ENCODE measurements at places on chromosomes 7 and 10.

DNA sequence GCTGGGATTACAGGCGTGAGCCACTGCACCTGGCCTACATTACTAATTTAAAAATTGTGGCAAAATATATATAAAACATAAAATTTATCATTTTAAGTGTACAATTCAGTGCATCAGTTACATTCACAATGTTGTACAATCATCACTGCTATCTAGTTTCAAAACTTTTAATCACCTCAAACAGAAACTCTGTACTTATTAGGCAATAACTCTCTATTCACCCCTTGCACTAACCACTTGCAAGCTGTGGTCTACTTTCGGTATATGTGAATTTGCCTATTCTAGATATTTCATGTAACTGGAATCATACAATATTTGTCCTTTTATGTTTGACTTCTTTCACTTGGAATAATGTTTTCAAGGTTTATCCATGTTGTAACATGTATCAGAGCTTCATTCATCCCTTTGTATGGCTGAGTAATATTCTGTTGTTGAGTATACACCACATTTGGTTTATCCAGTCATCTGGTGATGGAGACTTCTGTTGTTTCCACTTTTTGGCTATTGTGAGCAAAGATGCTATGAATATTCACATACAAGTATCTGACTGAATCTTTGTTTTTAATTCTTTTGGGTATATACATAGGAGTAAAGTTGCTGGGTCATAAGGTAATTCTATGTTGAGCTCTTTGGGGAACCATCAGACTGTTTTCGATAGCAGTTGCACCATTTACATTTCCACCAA is 14.3 kb upstream of the ELOVL3 start:
- no peak for DNase-seq

DNA sequence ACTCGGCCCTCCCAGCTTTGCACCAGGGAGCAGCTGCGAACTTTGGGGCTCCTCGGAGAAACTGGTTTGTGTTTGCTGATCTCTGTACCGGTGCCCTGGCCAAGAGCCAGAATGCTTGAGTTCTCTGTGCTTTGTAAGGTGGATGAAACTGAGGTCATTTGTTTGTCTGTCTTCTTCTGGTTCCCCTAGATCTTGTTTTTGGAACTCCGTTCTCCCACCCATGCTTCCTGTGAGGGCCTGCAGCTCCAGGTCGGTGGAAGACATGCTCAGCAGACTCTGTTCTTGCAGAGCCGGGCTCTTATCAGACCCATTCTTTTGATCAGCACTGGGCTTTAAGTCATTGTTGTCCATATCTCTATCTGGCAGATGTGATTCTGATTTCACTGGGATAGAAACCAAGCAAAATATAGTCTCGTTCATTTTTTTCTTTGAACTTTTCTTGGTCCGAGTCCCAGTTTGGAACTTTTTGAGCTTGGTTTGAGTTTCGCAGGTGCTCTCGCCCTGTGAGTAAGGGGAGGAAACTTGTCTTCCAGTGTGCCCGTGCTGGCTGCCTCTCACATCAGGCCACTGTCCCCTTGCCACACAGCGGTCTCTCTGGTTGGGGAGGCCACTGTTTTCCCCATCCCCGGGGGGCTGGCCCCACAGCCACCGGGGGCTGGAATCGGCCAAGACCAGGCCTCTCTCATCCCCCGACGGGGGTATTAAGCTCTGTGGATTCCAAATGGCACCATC is 31.2 kb downstream of the JCAD start:
- no peak for DNase-seq

DNA sequence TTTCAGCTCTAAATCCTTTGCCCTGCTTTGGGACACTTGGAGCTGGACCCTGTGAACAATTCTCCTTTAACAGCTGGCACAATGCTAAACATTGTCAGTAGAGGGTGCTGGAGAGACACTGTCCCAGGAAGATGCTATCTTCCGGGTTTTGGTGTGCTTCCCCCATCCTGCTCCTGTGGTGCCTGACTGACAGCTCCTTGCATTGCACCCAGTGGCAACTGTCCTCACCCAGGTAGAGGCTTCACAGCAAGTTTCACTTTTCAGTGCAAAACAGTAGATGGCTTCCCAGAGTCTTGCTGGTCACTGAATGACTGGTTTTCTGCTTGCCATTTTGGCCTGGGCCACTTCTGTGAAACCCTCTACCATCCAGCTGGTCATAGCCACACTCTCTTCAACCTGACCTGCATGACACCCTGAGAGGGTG is 77.3 kb downstream of the CDC14C start:
- no peak for DNase-seq

DNA sequence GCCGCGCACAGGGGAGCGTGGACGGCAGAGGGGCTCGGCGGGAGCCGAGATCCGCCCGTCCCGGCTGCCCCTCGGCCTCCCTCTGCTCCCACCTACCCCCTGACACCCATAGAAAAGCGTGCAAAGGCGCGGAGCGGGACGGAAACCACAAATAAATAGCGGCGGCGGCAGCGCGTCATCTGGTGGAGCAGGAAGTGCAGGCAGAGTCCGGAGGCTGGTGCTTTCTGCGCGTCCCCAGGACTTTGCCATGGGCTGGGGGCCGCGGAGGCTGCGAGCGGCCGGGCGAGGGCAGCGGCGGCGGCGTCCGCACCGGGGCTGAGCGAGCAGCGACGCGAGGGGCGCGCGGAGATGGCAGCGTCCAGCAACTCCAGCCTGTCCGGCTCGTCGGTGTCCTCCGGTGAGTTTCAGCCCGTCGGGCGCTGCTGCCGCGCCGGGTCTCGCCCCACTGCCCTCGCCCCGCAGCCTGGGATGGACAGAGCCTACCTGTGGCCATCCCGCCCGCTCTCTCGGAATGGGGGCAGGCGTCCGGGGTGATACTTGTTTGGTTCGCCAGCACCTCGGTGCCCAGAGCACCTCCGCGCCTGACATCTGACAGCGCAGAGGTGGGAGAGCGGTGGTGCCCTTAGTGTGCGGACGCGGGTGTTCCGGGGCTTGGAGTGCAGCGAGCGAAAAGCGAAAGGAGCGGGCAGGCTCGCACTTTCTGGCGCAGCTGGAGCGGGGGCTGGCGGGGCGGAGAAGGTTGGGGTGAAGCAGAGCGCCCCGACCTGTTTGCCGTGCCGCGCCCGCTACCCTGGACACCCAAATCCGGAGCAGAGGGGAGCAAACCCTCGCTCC is at the start of gene CHN2:
Gene CHN2, plus strand, starts transcription at position 182 of the 834 bp plus-strand sequence.
- no peak for DNase-seq

DNA sequence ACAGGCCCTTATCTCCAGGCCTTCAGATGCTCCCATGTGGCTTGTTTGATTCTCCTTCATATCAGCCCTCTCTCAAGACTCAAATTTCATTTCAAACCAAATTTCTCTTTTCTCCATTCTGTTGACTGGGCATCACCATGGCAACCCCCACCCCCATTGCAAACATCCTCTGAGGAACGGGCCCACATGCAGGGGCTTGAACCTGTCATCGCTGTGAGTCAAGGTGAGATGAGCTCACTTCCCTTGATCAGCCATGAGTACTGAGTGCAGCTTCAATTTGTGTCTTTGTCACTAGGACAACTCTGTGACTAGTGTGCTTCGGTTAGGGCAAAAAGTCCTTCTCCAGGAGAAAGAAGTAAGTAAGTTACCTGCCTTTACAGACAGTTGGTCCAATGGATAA is 41.9 kb downstream of the CALML3 start:
- DNase-seq: no peak

DNA sequence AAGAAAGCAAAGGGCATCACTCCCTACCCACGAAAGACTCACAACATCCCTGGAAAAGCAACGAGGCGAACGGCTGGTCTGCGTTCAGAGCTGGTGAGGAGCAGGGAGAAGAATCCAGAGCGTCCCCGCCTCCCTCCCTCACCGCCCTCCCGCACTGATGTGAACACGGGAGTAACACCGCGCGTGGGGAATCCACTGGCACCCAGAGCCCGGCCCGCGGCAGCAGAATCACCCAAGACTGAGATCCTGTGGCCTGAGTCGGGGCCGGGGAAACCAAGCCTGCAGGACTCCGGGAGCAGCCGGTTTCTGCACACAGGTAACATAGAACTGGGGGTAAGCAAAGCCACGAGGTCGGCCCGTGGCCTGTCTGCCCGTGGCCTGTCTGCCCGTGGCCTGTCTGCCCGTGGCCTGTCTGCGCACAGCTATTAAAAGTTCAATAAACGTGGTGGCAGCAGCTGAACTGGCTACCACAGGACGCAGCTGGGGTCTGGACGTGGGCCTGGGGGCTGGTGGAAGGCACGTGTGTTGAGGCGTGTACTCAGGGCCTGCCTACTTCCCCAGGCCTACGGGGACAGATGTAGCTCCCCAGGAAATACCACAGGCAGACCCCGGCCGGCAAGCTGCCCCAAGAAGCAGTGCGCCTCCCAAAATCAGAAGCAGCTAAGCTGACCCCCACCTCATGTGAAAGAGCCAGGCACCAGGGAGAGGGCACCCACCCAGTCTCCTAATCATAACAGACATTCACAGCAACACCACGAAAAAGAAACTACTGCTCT is 23.0 kb downstream of the DIP2C start:
- DNase-seq: no peak

GRCh38 chr7:141945356-141945755 is 1.4 kb downstream of the CLEC5A start:
- no peak for DNase-seq

DNA sequence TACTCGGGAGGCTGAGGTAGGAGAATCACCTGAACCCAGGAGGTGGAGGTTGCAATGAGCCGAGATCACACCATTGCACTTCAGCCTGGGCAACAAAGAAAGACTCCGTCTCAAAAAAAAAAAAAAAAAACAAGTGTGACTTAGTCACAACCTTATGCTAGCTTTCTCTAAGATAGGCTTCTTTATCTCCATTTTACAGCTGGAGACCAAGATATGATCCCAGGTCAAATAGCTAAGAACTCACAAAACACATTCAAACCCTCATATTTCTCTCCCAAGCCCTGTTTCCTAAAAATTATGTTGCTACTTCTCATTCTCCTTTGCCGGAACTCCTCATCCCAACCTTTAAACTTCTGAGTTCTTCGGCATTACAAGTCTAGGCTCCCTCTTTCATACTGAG is 13.0 kb upstream of the DHTKD1 start:
- DNase-seq: no peak

DNA sequence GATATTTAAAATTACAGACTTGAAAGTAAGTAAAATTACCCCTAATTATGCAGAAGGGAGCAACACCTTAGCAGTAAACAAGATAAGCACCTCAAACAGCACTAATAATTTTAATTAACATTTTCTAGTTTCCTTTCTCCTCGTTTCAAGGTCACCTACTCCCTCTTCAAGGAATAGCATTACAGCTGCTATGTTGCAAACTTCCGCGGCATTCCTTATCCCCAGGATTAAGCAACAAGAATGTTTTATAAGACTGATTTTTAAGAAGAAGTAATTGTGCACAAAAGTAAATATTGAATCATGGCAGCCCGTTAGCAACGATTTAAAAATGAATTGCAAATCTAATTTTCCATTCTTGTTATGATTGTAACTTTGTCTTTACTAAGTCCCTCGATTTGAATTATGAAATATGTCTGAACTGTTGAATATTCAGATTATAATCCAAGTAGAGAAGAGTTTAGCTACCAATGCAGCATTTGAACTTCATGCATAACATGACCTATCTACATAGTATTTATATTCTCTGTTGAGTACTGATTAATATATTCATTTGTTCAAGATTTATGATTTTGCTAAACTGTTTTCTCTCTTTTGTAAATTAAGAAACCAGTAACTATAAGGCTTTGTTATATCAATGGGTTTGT is 593.5 kb upstream of the MGMT start:
- DNase-seq: no peak

DNA sequence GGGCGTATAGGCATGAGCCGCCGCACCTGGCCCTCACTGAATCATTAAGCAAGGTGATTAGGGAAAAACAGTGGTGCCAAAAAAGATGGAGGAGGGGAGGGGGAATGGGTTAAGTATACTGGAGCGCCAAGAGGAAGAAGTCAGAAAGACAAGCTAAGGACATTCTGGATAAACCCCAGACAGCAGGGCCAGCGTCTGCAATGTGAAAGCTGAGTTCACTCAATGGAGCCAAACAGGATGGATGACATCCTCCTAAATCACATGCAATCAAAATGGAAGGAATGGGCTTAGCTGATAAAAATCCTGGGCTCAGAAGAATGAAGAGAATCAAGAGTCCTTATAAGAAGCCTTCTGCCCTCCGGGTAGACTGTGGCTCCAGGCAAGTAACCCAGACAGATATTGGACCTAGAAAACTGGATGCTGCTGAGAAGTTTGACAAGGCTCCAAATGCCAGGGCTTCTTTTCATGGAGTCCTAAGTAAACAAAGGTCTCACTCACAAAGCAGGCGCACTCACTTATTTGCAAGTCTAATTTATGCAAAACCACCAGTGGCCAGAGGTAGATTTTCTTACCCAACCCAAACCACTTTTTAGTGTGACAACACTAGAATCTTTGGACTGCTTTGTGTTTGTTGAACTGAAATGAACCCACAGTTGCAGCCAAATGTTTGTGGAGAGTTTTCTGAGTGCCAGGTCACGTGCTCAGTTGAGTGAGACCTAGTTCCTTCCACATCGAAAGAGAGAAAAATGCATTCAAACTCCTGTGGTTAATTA is 519.1 kb upstream of the AUTS2 start:
- no peak for DNase-seq

DNA sequence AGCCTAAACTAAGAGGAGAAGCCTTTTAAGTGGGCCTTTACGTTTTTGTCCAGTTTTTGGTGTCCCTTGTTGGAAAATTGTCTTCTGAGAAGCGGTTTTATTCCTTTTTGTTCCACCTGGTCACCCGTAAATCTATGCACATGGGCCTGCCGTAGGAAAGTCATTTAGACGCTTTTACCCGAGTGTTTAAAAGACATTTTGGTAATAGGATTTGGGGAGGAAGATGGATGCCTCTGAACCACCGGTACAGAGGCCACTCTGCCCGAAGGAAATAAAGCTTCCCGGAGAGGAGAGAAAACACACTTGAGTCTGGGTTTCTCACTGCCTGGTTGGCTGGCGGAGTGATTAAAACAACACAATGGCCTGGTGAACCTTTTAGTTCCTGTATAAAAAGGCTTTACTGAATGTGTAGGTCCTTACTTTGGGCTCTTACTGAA is 760 bp downstream of the THNSL1 start:
- no peak for DNase-seq

GRCh38 chr10:37379991-37380390 is 254.6 kb downstream of the ANKRD30A start:
- DNase-seq: no peak

GRCh38 chr10:127364034-127364433 is 167.6 kb upstream of the INSYN2A start:
- no peak for DNase-seq

DNA sequence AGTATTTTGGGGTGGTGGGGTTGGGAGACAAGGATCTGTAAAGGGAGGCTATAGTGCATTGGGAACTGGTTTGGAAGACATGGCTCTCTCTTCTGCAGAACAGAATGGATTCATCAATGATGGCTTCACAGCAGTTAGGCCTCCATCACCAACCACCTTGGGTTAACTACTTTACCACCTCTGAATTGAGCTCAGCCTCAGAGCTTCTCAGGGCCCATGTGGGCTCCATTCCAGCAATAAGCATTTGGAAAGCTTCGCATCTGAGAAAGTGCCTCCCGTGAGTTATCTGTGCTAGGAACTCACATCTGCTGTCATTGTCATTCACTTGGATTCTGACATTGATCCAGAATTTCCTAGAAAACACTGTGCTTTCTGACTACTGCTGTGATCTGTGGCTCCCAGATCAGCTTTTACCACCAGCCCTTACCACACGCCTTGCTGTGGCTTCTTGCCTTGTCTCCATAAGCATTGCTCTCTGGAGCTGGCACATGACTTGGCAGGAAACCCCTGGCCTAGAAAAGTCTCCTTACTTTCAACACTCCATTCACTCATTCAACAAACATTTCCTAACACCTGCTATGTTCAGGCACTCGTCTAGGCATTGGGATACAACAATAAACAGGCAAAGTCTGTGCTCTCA is 70.7 kb upstream of the ADO start:
- no peak for DNase-seq

- no peak for DNase-seq
These were observed 34.4 kb upstream of the ARHGAP12 start for GRCh38 chr10:31962826-31963588.

- DNase-seq: no peak
These were observed 14.4 kb upstream of the GJC3 start for GRCh38 chr7:99943641-99944496.
